ENCODE measurements at places on chromosomes 12 and 14.

DNA sequence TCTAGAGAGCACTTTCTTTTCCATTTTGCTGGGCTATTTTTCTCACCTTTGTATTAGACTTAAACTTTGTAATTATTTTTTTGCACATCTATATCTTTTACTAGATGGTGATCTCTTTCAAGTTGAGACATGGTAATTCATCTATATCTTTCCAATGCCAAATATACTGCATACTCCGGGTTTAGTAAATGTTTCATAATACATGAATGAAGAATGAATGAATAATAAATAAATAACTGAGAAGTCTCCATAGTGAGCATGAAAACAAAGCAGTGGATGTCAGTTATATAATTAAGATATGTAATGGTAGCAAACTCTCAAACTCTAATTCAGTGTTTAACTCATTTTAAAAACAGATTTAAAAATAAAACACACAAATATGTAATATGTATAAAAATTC lies 342.5 kb upstream of the KITLG start:
- DNase-seq, result no peak

- DNase-seq, result no peak
These were observed 41.8 kb upstream of the SMUG1 start for GRCh38 chr12:54230555-54230954.

DNA sequence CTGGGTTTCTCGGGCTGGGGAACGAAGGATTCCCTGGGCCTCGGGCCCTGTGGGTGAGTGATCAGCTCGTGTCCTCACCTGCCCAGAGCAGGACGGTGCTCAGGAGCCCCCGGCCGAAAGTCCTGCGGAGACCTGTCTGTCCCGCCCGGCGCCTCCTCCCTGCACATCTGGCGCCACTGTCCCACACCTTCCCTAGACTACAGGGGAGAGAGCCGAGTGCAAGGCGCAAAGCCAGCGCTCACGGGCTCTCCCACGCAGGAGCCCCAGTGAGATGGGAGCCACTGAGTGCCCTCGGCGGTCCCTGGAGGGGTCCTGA lies 13.1 kb upstream of the TEX22 start:
- DNase-seq, result no peak

- DNase-seq, result no peak
These were observed 8.3 kb downstream of the TNFRSF1A start for GRCh38 chr12:6333566-6333965.

DNA sequence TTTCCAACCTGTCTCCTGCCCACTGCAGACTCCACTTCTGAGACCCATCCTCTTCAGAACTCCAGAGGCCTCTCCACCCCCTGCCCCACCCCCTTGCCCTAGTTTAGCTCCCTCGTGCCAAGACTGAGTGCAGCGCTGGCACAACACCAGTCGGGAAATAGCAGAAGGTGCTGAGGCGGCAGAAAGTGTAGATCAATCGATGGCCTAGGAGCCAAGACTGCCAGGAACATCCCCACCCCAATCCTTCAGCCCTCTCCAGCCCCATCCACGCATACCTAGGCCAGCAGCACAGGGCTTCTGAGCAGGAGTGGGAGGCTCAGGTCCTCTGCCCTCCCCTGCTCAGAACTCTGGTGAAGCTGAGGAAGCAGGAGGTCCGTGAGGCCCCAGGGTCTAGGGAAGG lies 1.1 kb downstream of the CPNE6 start:
- no peak for DNase-seq

- DNase-seq, result no peak
These were observed 55.8 kb downstream of the PRIMA1 start for GRCh38 chr14:93732524-93732923.

DNA sequence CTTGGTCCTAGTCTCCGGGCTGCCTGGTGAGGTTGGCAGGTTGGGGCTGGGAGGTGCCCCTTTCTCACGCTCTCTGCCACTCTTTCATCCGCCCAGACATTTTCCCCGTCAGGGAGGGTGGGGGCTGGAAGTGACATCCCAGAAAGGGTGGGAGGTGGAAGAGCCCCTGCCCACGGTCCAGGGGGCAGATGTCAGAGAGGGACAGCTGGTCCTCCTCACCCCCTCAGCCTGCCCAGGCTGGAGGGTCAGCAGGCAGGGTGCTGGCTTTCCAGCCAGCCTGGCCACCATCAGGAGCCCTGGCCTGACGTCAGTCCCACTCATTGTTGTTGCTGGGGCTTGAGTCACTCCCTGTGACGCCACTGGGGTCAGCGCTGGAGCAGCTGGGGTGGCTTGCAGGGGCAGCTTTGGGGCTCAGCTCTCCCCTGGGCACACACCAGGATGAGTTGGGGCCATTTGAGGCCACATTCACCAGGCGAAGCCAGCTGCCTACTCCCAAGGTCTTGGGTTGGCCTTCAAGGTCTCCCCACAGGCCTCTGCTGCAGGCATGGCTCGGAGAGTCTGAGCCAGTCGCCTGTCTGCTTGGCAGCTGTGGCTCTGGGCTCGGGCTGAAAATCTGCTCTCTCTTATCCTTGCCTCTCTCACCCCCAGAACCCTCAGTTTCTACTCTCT lies 5.7 kb upstream of the ATG101 start:
- no peak for DNase-seq

DNA sequence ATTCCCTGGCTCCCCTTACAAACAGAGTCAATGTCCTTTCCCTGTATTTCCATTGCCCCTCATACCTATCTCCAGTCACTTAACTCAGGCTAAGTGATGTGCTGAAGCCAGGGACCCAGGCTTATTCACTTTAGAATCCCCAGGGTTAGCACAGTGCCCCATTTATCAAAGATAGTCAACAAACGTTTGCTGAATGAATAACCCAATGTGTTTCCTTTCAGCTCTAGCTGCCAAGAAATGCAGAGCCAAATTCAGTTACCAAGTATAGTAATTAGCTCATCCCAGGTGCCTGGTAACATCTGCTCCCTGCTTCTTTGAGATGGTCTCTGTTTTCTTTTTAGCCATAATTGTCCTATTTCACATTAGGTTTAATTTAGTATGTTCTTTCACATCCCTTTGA lies 189.5 kb downstream of the PHLDA1 start:
- DNase-seq, result no peak

DNA sequence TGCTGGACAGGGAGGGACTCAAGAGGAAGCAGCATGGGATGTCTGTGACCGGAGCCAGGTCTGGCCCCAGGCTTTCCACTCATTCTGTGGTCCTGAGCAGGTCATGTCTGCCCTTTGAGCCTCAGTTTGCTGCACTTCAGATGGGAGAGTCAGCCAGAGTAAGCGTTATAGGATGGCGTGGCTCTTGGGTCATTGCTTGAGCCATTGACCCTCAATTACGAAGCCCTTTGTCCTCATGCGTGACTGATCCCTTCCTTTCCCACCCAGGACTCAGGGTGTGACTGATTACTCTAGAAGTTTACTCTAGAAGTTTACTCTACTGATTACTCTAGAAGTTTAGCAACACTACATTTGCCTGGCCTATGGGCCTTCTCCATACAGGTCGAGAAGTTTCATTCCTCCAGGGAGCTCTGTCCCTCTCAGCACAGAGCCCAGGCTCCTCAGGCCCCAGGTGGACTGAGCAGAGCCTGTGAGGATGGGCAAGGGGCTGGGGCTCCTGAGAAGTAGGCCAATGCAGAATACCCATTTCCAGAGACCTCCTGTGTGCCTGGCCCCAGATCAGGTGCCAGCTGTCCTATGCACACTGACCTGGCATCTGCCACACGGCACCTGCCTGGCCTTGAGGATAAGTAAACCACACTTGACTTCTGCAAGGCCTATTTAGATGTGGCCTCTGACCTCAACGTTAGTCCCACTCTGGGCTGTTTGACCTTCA lies 7.6 kb upstream of the IFI27 start:
- no peak for DNase-seq

GRCh38 chr14:27634056-27634970 lies 1036.5 kb upstream of the NOVA1 start:
- DNase-seq, result no peak

DNA sequence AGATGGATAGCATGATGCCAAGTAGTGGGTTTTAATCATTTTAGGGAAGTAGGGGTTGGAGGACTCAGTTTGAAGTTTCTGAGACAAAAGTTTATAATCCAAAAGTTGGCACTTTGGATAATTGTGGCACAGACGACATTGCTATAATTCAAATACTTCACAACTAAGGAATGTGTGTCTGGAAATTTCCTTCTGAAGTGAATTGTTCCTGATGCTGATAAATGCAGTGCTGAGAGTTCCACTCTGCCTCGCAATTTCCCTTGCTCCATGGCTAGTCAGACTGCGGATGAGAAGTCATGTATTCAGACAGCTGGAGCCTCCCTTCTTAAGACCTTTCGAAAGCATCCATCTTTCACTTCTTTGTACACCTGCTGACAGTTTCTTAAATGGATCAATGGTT lies 393.3 kb upstream of the PRICKLE1 start:
- no peak for DNase-seq

DNA sequence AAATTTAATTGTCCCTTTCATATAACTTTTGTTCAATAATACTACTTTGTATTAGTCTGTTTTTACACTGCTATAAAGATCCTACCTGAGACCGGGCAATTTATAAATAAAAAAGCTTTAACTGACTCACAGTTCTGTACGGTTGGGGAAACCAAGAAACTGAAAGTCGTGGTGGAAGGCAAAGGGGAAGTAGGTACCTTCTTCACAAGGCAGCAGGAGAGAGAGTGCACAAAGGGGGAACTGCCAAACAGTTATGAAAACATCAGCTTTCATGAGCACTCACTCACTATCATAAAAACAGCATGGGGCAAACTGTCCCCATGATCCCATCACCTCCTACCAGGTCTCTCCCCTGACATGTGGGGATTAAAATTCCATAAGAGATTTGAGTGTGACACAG lies 1069.0 kb downstream of the FSCB start:
- no peak for DNase-seq

DNA sequence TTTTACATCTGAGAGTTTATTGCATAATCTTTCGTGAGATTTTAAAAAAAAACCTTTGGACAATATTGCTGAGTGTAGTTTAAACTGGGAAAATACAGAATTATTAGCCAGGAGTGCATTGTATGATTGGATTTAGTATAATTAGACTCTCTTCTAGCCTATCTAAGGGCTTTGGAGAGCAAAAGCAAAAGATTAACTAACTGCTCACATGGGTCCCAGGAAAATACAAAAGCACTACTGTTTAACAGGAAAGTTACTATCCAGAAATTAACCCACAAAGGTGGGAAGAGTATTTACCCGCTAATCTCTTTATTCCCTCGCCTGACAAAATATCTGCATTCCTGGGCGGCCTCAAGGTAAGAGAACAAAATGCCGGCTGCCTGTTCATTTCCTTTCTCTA lies 309.5 kb downstream of the ATXN7L3B start:
- no peak for DNase-seq

GRCh38 chr14:55448141-55448614 lies 7.8 kb upstream of the TBPL2 start:
- no peak for DNase-seq

- DNase-seq, result no peak
These were observed 72.4 kb downstream of the ATP2B1 start for GRCh38 chr12:89636052-89636775.

GRCh38 chr12:24955853-24956252 lies 7.0 kb upstream of the BCAT1 start:
- DNase-seq, result no peak

DNA sequence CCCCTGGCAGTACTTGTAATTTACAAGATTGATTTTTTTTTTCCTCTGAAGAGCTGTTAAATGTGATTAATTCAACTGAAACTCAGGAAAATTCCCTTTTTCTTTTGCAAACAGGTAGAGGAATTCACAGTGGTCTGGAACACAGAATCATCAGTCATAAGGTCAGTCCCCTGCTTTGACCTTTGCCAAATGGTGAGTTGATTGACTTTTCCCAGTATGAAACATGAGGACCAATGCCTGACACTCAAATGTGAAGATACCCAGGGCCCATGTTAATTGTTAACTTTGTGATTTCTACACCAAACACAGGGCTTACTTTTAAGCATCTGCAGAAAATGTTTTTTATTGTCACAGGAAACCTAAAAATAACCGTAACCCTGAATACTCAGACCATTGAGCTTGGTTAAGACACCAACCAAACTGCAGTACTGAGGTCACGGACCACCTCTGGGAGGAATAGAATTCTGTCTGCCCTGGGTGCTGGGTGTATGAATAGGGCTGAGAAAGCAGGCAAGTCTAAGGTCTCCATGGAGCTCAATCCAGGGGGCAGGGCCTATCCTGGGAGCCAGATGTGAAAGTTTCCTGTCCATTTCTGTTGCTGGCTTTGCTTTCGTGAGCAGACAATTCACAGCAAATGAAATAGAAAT lies 192.4 kb downstream of the TMX1 start:
- DNase-seq, result no peak

DNA sequence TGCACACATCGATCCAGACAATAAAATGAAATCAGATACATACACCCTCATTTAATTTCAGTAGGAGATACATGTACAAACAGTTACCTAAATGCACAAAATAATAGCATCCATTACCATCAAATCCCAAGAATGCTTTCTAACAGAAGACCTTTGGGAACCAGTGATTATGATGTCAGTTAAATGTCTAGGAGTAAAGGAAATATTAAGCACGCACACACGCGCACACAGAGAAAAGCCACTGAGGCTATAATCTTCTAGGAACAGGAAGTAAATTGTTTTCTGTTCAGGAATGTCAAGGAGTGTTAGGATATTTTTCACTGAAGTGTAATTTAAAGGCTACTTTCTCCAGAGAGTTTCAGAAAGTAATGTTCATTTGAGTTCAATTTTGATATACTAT lies 250.1 kb downstream of the MDGA2 start:
- DNase-seq, result no peak

- no peak for DNase-seq
These were observed 36.8 kb downstream of the ZFP36L1 start for GRCh38 chr14:68756000-68756481.

- no peak for DNase-seq
These were observed 8.0 kb downstream of the ZBTB39 start for GRCh38 chr12:56998316-56998715.

DNA sequence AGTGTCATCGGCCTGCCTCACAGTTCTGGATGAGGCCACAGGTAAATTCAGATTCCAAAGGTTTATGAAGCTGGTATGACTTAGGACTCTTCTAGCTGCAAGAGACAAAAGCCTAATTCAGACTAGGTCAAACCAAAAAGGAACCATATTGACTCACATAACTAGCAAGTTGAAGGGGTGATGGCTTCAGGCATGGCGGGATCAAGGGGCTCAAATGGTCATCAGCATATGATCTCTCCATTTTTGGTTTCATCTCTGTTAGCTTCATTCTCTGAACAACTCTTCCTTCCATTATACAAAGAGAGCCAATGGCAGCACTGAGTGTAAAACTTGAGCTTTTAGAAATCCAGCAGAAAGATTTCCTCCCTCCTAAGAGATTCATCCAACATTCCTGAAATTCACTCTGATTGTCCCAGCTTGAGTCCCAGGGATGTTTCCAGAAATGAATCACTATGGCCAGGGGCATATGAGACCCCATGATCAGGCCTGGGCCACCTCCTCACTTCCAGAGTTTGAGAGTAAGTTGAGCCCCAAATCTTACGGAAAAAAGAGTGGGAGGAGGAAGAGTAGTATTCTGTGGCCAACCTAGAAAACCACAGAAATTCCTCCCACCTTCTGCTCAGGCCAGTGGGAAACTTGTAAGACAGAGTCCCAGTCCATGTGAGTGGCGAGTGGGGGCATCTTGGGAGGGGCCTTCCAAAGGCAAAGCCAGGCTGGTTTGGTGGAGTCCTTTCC lies 2.0 kb upstream of the MAP1LC3B2 start:
- DNase-seq, result no peak

GRCh38 chr12:93507165-93507564 lies 39.9 kb downstream of the MRPL42 start:
- no peak for DNase-seq

GRCh38 chr14:68279777-68280233 lies 460.2 kb downstream of the RAD51B start:
- DNase-seq, result no peak

Measured in CD4-positive, alpha-beta T cell treated with Interferon alpha-2 for 1 hour (primary cell).